ENCODE measurements at places on chromosomes 13 and 19.

GRCh38 chr19:29681422-29682235 is 16.4 kb downstream of the PLEKHF1 start:
- no peak for DNase-seq

- DNase-seq: no peak
Measured at GRCh38 chr19:32336259-32337083, 8.9 kb upstream of the ZNF507 start.

DNA sequence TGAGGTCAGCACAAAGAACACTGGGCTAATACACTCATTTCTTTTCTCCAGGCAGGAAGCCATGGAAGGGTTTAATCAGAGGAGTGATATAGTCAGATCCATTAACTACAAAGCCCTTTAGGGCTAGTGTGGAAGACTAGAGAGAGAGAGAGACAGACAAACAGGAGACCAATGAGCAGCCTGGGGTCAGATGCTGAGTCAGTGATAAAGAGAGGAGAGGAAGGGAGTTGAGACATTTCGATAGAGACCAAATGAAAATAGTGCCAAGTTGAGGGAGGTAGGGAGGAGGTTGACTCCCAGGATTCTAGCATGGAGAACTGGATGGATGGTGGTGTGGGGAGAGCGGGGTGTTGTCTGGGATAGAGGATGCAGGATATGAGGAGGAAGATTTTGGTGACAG is 18.2 kb downstream of the ZNF473 start:
- no peak for DNase-seq

- no peak for DNase-seq
Measured at GRCh38 chr13:64272681-64273080, 2857.0 kb upstream of the PCDH20 start.

GRCh38 chr19:3350014-3350663 is 16.2 kb upstream of the NFIC start:
- no peak for DNase-seq

Data from CD4-positive, alpha-beta T cell treated with Interleukin-6 at 100 ng/mL for 8 hours (primary cell).